Panc1 (cell line): ENCODE measurements at places on chromosomes 3 and 15. TPM values are rescaled to one million over a fixed set of nuclear protein-coding genes. Genes with fewer than 3 reads are reported as not detected.

MESP2 gene
- total RNA-seq: 1.1 TPM

TRPM1 gene
- total RNA-seq: not detected

CLRN1 gene
- not detected for total RNA-seq

GRM2 gene
- total RNA-seq: 0.21 TPM

DBR1 gene
- 21.8 TPM for total RNA-seq

P2RY14 gene
- not detected for total RNA-seq

GOLGA6L9 gene
- total RNA-seq: 5.8 TPM

DNA sequence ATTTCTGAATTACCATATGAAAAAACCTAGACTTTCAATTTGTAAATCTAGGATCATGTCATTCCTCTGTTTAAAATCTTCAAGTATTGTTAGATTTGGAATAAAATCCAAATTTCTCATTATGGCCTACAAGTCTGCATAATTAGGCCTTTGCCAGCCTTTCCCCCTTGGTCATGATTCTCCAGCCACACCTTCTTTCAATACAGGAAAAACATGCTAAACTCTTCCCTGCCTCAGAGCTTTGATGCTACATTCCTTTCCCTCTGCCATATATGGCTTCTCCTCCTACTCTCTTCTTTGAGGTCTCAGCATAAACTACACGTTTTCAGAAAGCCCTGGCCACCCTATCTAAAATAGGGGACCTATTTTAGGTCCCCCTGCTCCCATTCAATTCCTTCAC lies 48.5 kb downstream of the TM6SF1 start:
- no peak for DNase-seq

DNA sequence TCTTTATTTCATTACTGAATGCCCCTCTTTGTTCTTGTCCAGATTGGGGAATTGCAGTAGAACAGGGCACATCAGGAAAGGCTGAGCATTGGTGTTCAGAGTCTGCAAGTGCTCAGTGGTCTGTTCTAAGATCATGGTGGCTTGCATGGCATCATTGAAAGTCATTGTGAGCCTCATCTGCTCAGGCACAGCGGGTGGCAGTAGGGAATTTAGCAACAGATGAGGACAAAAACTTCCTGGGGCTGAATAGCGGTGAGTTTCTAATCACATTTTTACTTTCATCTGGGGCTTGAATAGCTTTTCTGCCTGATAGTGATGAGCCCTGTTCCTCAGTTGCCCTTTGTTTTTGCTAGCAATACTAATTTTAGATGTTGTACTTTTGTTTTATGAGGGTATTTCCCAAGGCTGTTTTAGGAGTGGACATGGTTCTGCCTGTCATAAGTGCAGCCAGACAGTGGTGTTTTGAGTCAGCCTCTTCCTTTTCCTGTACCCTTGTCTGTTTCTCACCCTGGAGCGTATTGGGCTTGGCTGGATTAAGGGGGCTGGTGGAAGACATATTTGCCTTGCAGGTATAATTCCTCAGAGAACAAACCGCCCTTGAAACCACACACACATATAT lies 127.2 kb upstream of the IL12A start:
- DNase-seq: no peak

- DNase-seq: no peak
Measured at GRCh38 chr3:66819993-66820501, 178.1 kb upstream of the KBTBD8 start.

GRCh38 chr3:189122526-189123205 lies 49.1 kb upstream of the TPRG1 start:
- DNase-seq: no peak

GRCh38 chr3:183484431-183485075 lies 56.1 kb upstream of the MCF2L2 start:
- DNase-seq: no peak

- DNase-seq: no peak
Measured at GRCh38 chr15:79724804-79725203, 172.0 kb downstream of the MTHFS start.

- DNase-seq: no peak
Measured at GRCh38 chr3:10012106-10012505, 14.1 kb upstream of the FANCD2 start.

DNA sequence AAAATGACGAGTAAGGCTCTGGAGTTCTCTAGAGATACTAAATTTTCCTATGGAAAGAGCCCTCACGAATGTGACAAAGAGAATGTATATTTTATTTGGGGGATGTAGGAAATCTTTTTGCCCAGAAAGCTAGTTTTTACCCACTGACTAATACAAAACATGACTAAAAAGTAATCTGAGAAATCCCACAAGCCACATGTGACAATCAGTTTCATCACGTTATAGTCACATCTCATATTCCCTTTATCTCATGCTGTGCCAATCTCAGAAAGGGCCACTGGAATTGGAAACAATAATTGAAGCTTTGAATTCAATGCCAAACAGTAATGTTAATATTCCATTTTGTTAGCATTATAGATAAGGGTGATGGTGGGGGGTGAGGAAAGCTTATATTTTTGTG lies 509.0 kb upstream of the GOLIM4 start:
- DNase-seq: no peak
